ENCODE measurements at places on chromosomes 12 and 14. TPM values are rescaled to one million over a fixed set of nuclear protein-coding genes. Genes with fewer than 3 reads are reported as not detected.

The PPP2R5E gene
- total RNA-seq, result 24.7 TPM

The CDKL1 gene
- total RNA-seq, result 7.9 TPM

The CLEC2B gene
- 1.4 TPM for total RNA-seq

The ZNF891 gene
- 0.21 TPM for total RNA-seq

The DUSP6 gene
- total RNA-seq, result 7.9 TPM

The BICDL1 gene
- 2.3 TPM for total RNA-seq

The CMKLR1 gene
- total RNA-seq, result not detected

Measured in A549 treated with RU486 at 1 μM for 4 hours (cell line).